Bronchial epithelial cell (primary cell): ENCODE measurements at places on chromosomes 1 and 21. TPM values are rescaled to one million over a fixed set of nuclear protein-coding genes. Genes with fewer than 3 reads are reported as not detected.

The CFHR1 gene
- not detected in 2 replicates for total RNA-seq

The RGS16 gene
- total RNA-seq, result 3.5 and 3.7 TPM in 2 replicates

The SPTA1 gene
- not detected in 2 replicates for total RNA-seq

The PYHIN1 gene
- total RNA-seq, result not detected in 2 replicates
